Progenitor cell of endocrine pancreas (in vitro differentiated cells): ENCODE measurements at places on chromosomes 2 and 18. TPM values are rescaled to one million over a fixed set of nuclear protein-coding genes. Genes with fewer than 3 reads are reported as not detected.
A peak's percentile ranks its signal among the peaks of the same experiment; 100 is the strongest.

DNA sequence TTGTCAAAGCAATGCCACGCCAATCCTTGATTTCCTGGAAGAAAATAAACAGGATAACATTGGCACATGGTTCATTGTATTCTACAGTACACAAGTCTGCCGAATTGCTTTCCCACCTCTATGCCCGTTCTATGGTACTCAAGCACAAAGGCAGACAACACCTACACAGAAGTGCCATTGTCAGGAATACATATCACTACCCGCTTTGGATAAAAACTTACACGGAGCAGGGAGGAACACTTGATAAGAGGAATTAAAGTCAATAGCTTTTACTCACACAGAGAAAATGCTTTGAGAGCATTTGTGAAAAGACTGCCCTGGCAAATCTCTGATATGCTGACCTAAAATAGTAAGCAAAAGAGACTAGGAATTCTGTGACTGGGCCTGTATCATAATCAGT lies 23.4 kb downstream of the PLEKHM3 start:
- H3K27ac ChIP-seq: peak overlapping the region; percentile 50
- H3K27me3 ChIP-seq: no peaks in the 10 kb centered on the region
- no peak overlapping the region for H3K4me3 ChIP-seq
- no peak for DNase-seq
- H3K36me3 ChIP-seq: peaks cover 16% of the 10 kb centered on the region

DNA sequence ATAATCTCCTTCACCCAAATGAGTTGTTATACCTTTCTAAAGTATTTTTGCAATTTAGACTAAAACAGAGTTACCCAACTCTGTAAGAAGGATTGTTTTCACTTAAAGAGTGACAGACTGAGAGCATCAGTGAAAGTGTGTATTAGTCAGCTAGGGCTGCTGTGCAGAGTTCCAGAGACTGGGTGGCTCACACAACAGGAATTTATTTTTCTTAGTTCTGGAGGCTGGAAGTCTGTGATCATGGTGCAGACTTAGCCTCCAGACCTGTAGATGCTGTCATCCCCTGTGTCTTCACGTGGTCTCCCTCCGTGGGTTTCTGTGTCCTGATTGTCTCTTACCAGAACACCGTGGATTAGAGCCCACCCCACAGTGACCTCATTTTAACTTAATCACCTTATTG lies 40.0 kb downstream of the BCL2L11 start:
- H3K36me3 ChIP-seq: peaks cover 25% of the 10 kb centered on the region
- peaks cover 51% of the 10 kb centered on the region for H3K4me1 ChIP-seq
- H3K27me3 ChIP-seq: no peaks in the 10 kb centered on the region
- no peak for DNase-seq
- no peak overlapping the region for H3K4me3 ChIP-seq

GRCh38 chr2:43303889-43304288 lies 77.5 kb upstream of the ZFP36L2 start:
- H3K27me3 ChIP-seq: no peaks in the 10 kb centered on the region
- no peak for DNase-seq
- no peak overlapping the region for H3K4me3 ChIP-seq
- H3K4me1 ChIP-seq: peaks cover 17% of the 10 kb centered on the region
- no peak overlapping the region for H3K27ac ChIP-seq

GRCh38 chr18:46334868-46335281 lies 230.7 kb downstream of the HAUS1 start:
- H3K27ac ChIP-seq: peak overlapping the region; percentile 94
- H3K4me1 ChIP-seq: peaks cover 59% of the 10 kb centered on the region

GRCh38 chr2:136357007-136357380 lies 239.0 kb upstream of the CXCR4 start:
- peaks cover 6% of the 10 kb centered on the region for H3K27me3 ChIP-seq
- H3K27ac ChIP-seq: no peak overlapping the region
- H3K36me3 ChIP-seq: no peaks in the 10 kb centered on the region

DNA sequence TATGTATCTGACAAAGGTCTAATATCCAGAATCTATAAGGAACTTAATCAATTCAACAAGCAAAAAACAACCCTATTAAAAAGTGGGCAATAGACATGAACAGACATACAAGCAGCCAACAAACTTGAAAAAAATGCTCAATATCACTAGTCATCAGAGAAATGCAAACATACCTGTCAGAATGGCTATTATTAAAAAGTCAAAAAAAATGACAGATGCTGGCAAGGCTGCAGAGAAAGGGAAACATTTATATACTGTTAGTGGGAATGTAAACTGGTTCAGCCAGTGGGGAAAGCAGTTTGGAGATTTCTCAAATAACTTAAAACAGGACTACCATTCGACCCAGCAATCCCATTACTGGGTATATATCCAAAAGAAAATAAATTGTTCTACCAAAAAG lies 21.6 kb downstream of the SESTD1 start:
- DNase-seq: no peak
- no peaks in the 10 kb centered on the region for H3K27me3 ChIP-seq
- H3K36me3 ChIP-seq: peaks cover 10% of the 10 kb centered on the region
- no peak overlapping the region for H3K4me3 ChIP-seq
- H3K27ac ChIP-seq: no peak overlapping the region

KRCC1 gene
- 16.2 and 16.7 TPM in 2 replicates for total RNA-seq

CCDC141 gene
- 14.8 and 18.1 TPM in 2 replicates for total RNA-seq

KCNG2 gene
- total RNA-seq: not detected in 2 replicates

AP1S3 gene
- total RNA-seq: 11.5 and 12.7 TPM in 2 replicates

KCNE4 gene
- total RNA-seq: 0.60 and 0.72 TPM in 2 replicates
